ENCODE measurements at places on chromosomes 6 and 20. TPM values are rescaled to one million over a fixed set of nuclear protein-coding genes. Genes with fewer than 3 reads are reported as not detected.

DNA sequence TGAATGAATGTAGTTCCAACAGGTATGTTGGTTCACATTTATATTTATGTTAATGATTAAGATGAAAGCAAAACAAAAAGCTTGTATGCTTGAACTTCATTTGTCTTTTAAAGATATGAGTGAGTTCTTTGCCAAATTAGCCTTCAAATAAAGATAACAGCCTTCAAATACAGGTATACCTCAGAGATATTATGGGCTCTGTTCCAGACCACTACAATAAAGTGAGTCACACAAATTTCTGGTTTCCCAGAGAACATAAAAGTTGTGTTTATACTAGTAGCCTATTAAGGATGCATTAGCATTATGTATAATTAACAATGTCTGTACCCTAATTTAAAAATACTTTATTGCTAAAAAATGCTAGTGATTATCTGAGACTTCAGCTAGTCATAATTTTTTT lies 245.3 kb upstream of the MAN1A1 start:
- H3K27ac ChIP-seq, result no peak overlapping the region
- DNase-seq, result no peak
- no peaks in the 10 kb centered on the region for H3K4me1 ChIP-seq
- no peak overlapping the region for H3K4me3 ChIP-seq

DNA sequence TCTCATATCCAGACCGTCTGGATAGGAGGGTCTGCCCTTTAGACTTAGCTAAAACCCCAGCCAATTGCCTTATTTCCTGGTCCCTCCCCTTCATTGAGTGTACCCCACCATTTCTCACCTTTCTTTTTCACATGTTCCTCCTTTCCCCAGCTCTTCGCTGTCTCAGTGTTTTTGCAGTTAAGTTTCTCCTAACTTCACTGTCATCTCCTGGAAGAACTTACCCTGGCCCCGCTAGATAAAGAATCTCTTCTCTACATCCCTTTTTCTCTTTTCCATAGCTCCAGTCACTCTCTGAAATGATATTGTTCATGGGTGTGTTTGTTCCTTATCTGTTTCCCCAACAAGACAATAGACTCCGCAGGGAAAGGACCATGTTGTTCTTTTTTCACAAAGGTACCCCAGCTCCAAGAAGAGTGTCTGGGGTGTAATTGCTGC lies 208.8 kb downstream of the TSHZ2 start:
- no peak overlapping the region for H3K27ac ChIP-seq
- H3K4me3 ChIP-seq, result no peak overlapping the region
- H3K4me1 ChIP-seq, result no peaks in the 10 kb centered on the region
- H3K27me3 ChIP-seq, result no peaks in the 10 kb centered on the region
- no peak for DNase-seq
- no peaks in the 10 kb centered on the region for H3K36me3 ChIP-seq

- no peak overlapping the region for H3K27ac ChIP-seq
- H3K4me3 ChIP-seq, result no peak overlapping the region
- no peaks in the 10 kb centered on the region for H3K27me3 ChIP-seq
- DNase-seq, result no peak
- H3K4me1 ChIP-seq, result no peaks in the 10 kb centered on the region
Observed at GRCh38 chr6:80280262-80281010, 174.0 kb downstream of the BCKDHB start.

DNA sequence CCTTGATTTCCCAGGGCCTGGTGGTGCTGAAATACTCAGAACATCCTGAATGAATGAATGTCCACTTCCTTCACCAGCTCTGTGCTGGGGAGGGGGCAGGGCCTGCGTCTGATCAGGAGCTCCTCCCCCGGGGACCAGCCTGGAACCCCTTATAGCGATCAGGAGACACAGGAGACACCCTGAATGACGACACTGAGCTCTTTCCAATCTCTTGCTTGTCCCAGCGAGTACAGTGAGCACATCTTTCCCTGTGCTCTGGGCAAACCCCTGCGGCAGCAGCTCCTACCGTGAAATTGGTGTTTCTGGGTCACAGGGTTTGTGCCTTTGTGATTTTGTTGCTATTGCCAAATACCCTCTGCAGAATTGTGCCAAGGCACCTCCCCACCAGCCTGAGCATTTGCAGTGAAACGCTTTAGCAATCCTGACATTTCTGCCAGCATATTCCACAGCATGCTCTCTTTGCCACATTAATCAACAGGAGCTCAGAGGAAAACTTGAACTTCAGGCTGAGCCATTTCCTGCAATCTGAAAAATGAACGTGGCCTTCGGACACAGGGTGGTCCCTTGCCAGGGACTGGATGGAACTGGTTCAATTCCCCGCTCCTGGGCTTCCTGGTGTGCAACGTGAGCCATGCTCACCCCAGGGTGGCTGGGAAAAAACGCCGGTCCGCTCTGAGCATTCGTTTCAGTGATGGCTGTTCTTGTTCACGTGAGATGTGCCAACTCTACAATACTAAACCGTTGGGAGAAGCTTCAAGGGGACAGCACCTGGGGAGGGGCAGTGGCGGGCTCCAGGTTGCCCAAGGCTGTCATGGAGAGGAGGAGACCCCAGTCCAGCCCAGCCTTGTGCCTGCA lies 23.1 kb upstream of the MRGBP start:
- DNase-seq, result no peak
- peaks cover 84% of the 10 kb centered on the region for H3K27me3 ChIP-seq
- H3K4me3 ChIP-seq, result no peak overlapping the region
- H3K27ac ChIP-seq, result no peak overlapping the region
- H3K36me3 ChIP-seq, result no peaks in the 10 kb centered on the region
- peaks cover 13% of the 10 kb centered on the region for H3K4me1 ChIP-seq

- H3K4me1 ChIP-seq, result no peaks in the 10 kb centered on the region
- H3K27me3 ChIP-seq, result no peaks in the 10 kb centered on the region
- H3K27ac ChIP-seq, result no peak overlapping the region
- H3K36me3 ChIP-seq, result no peaks in the 10 kb centered on the region
Observed at GRCh38 chr6:112620812-112621569, 273.9 kb downstream of the RFPL4B start.

GRCh38 chr6:41635365-41635764 lies 2.9 kb upstream of the MDFI start:
- H3K27ac ChIP-seq, result no peak overlapping the region
- H3K36me3 ChIP-seq, result no peaks in the 10 kb centered on the region
- H3K4me1 ChIP-seq, result peaks cover 18% of the 10 kb centered on the region

DNA sequence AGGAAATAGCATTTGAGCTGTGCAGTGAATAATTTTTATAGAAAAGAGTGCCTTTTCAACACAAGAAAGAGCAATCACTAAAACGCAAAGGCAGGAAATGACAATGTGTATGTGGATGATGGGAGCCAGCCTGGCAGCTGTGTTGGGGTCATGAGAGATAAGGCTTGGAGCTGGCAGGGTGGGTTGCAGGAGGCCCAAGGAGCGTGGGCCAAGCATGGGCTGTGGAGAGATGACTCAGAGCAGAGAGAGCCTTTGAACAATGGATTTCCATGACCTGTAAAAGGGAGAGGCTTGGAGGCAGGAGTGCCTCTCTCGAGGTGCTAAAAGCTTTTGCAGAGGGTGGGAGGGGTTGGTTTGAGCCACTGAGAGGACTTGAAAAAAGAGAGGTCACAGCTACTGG lies 6.6 kb upstream of the TBC1D7 start:
- no peaks in the 10 kb centered on the region for H3K36me3 ChIP-seq
- no peak for DNase-seq
- H3K4me1 ChIP-seq, result peaks cover 16% of the 10 kb centered on the region
- no peak overlapping the region for H3K4me3 ChIP-seq
- H3K27ac ChIP-seq, result no peak overlapping the region
- H3K27me3 ChIP-seq, result no peaks in the 10 kb centered on the region

APOBEC2 gene
- polyA plus RNA-seq, result not detected

TCP11 gene
- 0.04 TPM for polyA plus RNA-seq

ALDH8A1 gene
- 0.68 TPM for polyA plus RNA-seq

ISM1 gene
- 0.40 TPM for polyA plus RNA-seq

Measured in HepG2 (cell line).